ENCODE measurements at places on chromosomes 3 and 15.

GRCh38 chr15:39363761-39364586 lies 216.9 kb upstream of the THBS1 start:
- DNase-seq, result no peak

DNA sequence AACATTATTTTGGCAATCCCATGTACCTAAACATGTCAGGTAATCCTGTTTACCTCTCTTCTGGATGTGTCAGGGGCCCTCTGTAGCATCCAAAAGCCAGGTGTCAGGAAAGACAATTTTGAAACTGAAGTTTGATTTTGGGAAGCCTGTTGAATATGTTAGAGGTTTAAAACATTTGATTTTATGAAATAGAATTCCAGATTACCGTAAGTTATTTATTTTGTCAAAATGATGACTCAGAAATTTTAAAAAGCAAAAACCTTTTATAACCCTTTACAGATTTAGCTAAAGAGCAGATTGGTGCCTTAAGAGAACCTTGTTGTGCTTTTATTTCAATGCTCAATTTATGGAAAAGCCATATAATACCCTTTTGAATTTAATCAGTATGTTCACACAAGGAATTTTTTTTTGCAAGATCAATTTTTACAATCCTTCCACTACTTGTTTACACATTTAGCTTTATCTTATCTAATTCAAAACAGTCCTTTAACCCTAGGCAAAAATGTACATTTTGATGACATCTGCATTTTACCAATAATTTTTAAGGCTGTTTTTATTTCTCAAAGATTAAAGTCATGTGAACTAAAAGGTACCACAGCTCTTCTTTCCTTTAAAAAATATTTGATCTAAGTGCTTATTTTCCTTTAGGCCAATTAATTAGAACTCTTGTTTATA lies 10.0 kb downstream of the KIF15 start:
- no peak for DNase-seq

DNA sequence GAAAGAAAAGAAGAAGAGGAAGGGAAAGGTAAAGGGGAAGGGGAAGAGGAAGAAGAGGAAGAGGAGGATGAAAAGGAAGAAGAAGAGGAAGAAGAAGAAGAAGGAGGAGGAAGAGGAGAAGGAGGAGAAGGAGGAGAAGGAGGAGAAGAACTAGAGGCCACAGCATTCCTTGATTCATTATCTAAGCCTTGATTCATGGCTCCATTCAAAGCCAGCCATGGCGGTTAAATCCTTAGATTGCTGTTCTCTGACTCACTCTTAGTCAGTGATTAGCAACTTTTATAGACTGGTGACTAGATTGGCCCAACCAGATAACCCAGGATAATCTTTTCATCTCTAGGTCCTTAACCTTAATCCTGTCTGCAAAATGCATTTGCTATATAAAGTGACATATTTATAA lies 47.6 kb downstream of the OSTN start:
- no peak for DNase-seq

DNA sequence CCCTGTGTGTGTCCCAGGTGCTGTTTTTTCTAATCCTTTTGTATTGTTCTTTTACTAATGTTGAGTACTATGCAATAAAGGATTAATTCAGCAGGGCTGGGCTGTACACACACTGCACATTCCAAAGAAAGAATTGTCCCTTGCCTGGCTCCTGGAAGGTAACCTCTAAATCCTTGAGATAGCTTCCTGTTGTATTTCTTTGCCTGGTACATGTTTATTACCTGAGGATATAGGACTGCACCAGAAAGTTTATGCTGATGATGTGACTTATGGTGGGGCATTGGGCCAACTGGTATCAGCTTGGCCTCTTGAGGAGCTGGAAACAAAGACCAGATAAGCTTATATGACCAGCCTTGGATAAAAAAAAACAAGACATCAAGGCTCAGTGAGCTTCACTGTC lies 26.6 kb upstream of the FAN1 start:
- no peak for DNase-seq

DNA sequence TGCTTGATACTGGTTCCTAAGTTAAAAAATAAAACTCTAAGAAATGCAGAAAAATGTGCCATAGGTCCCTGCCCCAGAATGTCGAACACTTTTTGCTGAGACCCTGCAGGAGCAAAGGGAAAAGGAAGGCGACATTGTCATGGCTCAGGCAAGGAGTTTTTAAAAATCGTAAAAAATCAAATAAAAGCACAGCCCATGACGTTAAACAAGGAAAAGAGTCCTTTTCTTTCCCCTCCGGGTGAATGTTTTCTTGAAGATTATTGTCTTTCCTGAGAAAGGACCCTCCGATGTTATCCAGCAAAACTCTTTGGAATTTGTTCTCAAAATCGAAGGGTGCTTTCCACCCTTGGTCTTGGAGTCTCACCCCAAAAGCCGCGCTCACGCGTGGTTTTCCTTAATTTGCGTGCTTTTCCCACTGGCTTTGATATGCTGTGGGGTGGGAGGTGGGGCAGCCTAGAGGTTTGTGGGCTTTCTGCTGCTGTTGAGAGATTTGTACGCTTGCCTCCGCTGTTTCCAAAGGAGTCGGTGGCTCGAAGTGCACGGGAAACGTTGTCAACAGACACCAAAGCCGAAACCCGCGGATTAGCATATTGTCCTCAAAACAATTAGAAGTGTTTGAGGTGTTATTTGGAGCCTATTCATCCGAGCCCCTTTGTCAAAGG lies 2.9 kb downstream of the SOX14 start:
- no peak for DNase-seq

DNA sequence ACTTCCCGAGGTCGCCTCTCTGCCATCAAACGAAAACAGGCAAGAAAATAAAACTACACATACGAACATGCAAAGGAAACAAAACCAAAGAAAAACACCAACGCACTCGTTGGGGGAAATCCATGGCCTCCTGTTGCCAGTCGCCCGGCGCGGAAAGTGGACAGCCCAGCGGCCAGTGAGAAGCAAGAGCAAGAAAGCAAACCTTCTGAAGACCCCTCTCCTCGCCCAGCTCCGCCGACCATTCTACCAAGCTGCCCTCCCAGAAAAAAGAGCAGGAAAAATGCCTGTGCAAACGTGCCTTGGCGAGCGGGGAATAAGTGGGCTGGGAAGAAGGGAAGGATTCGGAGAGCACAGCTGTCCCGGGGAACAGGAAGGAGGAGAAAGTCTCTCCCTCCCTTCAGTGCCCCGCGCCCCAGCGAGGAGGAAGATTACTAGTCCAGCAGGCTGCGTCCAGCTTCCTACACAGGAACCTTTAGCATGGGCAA lies 802 bp upstream of the NECTIN3 start:
- DNase-seq, result no peak

DNA sequence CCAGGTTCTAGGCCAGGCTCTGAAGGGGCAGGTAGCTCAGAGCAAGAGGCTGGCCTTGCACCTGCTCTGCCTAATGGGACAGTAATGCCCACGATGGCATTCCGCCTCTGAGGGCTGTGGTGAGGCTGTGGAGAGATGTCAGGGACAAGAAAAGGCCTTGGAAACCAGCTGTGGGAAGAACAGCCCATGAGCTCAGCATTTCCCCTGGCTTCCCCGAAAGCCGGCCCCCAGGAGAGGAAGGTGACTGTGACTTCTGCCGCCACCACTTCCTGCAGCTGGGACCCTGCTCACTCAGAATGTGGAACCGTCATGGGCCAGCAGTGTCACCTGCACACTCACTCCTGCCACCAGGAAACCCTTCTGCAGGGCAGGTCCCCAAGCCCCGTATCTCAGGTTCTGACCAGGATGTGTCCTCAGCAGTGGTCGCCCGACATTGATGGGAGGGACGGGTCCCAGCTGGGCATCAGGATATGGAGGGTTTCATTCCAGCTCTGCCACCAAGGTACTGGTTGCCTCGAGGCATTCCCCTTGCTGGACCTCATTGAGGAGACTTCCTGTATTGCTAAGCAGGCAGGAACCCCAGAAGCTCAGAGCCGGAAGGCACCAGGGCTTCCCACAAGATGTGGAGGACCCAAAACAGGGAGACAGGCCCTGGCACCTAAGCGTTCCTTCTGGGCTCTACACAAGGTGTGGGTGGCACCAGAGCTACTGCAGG lies 30.7 kb downstream of the SEMA7A start:
- DNase-seq, result peak; percentile 59

DNA sequence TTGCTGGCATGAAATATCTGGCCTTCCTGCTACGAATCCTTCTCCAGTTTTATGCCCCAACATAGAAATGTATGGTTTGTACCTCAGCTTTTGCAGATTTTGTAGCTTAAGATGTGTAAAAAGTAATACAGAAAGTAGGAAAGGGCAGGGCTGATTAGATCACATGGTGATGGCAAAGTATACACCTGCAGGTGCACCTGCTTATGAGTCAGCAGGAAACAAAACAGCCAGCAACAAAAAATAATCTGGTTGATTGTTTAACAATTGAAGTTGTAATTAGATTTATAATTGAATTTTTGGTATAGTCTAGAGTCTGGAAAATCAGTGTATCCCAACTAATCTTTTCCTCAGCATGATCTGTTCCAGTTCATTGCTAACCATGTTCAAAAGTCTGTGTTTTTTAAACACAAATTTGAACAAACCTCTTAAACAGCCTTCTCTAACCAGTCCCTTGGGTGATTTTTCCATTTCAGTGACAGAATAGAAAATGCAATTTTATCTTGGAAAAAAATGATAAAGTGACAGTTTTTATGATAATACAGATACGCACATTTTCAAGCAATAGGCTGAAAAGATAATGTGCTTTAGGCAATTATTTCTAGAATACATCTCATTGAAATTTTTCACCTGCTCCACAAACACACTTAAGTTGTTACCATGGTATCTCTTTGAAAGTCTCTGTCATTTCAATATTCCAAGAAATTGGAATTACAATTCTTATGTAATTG lies 477.4 kb downstream of the NAALADL2 start:
- no peak for DNase-seq

- DNase-seq, result no peak
Observed at GRCh38 chr3:40843851-40844548, 319.2 kb downstream of the ZNF621 start.

GRCh38 chr3:195909644-195910498 lies 1.5 kb upstream of the TNK2 start:
- DNase-seq, result peak; percentile 89

GRCh38 chr3:53843195-53844177 lies 2.7 kb downstream of the CHDH start:
- no peak for DNase-seq

GRCh38 chr15:37100109-37100965 lies at the start of gene MEIS2:
Gene MEIS2, minus strand, starts transcription at chr15:37100549. Its CDS starts 1,083 bp downstream, at chr15:37099466.
- DNase-seq, result no peak

GRCh38 chr15:69099941-69100340 lies 60.5 kb upstream of the GLCE start:
- no peak for DNase-seq

All from T-cell (primary cell).